NCI-H187 treated with DMSO at 0.1 percent for 48 hours (cell line): ENCODE measurements at places on chromosomes 5 and 9.

- DNase-seq: no peak
Observed at GRCh38 chr9:1051584-1052275, 1.6 kb downstream of the DMRT2 start.

DNA sequence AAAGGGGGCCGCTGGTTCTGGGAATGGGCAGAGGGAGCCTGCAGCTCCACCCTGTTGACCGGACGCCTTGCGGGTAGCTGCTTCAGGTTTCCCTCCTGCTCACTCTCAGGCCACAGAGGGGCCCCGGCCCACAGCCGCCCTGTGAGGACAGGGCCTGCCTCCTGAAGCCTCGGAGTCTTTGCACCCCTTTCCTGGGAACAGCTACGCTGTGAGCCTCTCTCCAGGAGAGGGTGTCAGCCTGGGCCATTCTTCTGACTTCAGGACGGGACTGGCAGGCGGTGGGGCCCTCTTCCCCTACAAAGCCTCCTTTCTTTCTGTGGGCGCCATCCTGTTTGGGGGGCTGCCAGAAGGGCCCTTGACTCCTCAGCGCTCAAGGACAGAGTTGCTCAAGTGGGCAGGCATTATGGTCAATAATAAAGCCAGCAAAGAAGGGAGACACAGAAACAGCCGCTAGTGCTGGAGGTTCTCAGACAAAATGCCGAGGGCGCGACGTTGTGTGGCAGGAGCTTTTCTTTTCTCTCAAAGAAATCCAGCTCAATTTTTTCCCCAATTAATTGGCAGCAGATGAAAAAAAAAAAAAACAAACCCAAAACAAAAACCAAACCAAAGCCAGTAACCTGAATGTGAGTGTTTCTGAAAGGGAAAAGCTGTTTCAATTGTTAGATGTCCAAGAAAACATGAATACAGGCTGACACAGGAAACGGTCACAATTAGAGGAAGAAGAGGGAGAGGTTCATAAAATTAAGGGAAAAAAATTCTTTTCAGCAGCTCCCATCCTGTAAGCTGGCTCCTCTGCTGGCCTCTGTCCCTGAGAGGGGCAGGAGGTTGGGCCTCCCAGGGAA lies 12.8 kb upstream of the SLC25A51 start:
- DNase-seq: no peak

DNA sequence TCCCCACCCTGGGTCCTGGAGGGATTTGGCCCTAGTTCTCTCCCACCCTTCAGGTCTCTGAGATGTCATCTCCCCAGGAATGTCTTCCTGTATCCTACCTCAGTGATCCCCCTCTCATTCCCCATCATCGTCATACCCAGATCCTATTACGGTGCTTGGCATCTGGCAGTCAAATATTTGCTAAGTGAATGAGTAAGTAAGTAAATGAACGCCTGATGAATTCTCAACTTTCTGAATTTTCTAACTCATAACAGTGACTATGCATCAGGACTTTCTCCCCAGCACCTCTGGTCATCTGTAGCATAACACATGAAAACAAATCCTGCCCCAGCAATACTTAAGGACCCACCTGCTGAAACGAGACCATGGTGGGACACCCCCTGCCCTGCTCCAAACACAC lies 244.2 kb downstream of the EBF1 start:
- DNase-seq: no peak

DNA sequence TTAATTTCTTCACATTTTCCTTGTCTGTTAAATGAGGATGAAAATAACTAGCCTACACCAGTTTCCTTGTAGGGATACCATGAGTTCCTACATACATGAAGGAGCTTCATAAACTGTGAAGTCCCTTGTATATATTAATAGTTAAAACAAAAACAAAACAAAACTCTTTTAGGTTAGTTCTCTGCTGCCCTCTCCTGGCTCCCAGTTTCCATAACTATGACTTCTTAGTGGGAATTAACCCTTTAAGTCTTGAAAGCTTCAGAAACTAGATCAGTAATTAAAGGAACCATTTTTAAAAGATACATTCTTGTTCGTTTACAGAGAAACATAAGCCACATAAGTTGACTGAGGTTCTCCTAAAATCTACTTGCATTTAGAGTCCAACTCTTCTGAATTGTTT lies 500.0 kb upstream of the C9orf72 start:
- peak; percentile 7 for DNase-seq

DNA sequence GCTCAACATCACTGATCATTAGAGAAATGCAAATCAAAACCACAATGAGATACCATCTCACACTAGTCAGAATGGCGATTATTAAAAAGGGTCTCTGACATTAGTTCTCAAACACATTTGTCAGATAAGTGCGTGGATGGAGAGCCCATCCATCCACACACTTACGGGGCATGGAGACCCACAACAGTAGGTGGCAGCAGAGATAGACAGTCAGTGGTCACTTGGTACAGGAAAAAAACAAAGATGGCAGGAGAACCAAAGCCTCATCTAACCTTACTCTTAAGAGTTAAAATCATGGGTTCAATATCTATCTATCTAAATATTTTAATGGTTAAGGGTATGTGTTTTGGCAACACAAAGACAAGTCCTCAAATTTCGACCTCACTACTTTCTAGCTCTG lies 1378.7 kb upstream of the C9orf72 start:
- no peak for DNase-seq

DNA sequence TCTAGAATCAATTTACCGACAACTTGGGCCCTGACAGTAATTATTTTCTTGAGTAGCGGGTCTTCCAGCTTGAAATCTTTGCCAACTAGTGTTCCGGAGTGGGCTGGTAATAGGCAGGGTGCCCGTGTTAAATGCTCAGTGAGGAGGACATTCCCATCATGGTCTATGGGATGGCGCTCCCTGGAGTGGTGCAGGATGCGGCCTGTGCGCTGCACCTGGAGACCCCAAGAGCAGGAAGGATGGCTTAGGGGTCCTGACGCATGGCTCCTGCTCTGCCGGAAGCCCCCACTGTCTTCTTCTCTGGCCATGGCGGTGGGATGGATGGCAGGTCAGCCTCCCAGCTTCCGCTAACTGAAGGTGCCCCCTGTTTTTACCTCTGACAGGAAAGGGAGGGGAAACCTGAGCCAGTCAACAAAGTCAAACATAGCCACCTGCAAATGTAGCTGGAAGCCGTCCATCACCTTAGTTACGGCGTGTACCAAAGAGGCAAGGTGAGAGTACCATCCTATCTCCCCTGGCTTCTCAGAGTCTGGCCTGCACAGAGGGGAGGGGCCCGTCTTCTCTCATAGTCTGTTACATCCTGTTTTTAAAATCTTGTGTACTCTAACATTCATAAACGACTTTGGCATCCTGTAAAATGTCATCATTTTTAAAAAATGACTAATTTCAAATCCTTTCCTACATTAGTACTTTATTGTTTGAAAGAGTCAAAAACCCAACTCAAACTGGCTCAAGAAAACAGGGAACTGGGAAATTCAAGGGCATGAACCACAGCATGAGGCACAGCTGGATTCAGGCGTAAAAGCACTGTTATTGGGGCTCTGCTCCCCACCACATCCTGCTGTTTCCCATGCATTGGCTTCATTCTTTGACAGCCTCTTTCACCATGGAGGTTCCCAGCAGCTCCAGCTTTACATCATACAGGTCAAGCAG lies 28.5 kb upstream of the UNC5A start:
- DNase-seq: no peak

- no peak for DNase-seq
Observed at GRCh38 chr9:19409401-19410194, 789 bp downstream of the ACER2 start.

- no peak for DNase-seq
Observed at GRCh38 chr5:176133289-176133870, 104.8 kb upstream of the SIMC1 start.
